CD4-positive, alpha-beta T cell treated with Interleukin-2 at 100 ng/mL for 4 hours (primary cell): ENCODE measurements at places on chromosomes 13 and 19.

DNA sequence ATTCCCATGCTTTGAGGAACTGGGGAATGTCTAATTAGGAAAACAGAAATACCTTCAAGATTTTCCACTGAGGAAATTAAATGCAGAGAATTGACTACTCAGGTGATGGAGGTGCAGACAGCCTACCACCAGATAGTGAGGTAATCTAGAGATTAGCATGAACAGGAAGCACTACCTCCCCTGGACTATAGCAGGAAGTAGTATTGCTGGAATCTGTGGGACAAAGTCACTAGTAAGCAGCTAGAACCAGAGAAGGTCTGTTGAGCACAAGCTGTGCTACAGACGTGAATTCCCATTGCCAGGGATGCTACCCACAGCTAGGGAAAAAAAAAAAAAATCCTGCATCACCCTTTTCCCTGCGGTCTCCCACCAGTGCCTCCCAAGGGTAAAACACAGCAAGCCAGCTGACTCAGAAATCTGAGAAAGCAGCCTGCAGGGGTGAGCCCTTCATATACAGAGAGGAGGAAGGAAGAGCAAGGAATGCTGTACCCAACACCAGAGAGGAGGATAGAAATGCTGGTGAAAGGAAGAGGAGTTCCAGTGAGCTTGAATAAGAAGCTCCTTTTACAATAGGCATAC, 10.2 kb downstream of the ENOX1 start:
- DNase-seq = no peak

DNA sequence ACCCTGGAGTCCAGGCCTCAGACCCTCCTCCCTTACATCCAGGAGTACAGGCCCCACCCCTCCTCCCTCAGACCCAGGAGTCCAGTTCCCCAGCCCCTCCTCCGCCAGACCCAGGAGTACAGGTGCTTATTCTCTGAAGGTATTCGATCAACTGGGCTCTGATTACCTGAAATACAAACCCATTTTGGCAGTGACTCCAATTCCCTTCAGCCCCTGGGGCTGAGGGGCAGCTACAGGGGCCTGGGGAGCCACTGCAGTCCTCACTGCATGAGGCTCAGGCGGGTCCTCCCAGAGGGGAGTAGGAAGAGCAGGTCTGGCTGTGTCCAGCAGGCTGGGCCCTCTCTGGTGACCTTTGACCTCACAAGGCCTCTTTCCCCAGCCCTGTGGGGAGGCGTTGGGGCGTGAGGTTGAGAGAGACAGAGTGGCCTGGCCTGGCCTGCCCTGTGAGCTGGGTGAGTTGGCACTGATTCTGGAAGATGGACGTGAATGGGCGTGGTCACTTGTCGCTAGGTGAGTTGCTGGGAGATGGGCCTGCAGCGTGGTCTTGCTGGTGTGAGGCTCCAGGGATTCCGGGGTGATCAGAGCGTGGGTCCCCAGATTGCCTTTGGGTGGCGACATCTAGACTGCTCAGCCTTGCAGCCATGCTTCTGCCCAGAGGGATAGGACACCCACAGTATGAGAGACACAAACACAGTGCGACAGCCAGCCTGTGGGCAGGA, 3.1 kb downstream of the BCAT2 start:
- DNase-seq = no peak

- DNase-seq = no peak
Measured at GRCh38 chr19:14495672-14496028, 277 bp downstream of the GIPC1 start.

DNA sequence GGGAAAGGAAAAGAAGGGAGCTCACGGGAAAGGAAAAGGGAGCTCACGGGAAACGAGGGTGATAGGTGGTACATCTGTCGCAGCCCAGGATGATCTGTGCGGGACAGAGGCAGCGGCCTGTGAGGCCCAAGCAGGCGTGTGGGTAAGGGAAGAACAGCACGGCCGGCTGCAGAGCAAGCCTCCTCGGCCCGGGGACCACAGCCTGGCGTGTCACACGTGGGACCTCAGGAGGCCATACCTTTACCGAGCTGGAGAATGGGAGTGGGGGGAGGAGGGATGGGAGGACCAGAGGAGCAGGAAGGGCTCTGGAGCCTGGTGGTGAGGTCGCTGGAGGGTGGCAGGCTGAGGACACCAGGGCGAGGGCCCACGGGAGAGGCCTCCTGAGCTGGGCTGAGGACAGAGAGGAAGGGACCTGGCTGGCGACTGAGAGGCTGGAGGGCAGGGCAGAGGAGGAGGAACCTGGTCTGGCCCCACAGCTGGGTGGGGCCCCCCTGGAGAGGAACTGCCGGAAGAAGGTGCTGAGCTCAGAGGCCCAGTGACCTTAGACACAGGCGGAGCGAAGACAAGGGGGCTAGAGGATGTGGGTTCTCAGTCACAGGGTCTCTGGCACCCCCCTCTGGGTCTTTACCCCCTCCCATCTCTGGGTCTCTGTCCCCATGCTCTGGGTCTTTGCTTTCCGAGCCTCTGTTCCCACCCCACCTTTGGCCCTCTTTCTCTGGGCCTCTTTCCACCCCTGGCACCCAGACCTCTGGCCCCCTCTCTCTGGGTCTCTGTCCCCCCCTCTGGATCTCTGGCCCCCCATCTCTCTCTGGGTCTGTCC, 2.9 kb upstream of the FTL start:
- peak; percentile 44 for DNase-seq

DNA sequence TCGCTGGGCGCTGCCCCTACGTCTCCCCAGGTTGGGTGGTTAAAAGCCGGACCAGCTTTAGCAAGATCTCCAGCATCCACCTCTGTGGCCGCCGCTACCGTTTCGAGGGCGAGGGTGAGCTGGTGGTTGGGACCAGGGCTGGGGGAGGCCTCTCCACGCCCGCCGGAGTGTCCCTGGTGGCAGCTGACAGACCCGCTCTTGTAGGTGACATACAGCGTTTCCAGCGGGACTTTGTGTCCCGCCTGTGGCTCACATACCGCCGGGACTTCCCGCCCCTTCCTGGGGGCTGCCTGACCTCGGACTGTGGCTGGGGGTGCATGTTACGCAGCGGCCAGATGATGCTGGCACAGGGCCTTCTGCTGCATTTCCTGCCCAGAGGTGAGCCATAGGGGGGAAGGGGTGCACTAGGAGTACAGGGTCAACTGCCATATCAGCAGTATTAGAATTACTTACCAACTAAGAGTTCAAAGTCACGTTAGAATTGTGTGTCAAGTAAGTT, 1.1 kb downstream of the ATG4D start:
- no peak for DNase-seq

DNA sequence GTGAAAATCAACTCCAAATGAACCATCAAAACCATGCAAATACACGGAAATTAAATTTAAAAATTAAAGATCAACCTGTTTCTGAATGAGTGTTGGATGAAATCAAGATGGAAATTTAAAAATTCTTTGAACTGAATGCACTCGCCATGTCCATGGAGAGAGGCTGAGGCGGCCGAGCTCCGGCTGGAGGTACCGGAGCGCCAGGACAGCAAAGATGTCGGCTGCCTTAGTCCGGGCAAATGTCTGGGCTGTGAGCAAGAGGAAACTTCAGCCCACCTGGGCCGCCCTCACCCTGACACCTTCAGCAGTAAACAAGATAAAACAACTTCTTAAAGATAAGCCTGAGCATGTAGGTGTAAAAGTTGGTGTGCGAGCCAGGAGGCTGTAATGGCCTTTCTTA, 5.3 kb upstream of the ZNF506 start:
- DNase-seq = no peak

DNA sequence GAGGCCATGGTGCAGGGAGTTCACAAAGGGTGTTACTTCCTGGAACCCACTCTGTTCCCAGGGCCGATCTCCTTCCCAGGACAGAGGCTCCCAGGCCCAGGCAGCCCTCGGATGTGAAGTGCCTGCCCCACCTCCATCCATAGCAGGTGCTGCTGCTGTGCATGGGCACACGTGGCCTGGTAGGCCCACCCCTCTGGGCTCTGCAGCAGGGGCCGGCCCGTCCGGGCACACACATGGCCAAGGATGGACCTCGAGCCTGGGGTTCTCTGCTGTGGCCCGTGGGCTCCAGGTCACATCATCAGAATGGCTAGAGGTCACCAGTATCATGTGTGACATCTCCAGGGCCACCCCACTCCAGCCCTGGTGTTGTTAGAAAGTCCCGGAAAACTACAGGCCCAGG, 71.8 kb downstream of the GADD45B start:
- DNase-seq = no peak

- peak; percentile 95 for DNase-seq
Measured at GRCh38 chr19:41308450-41309179, 1.4 kb upstream of the CCDC97 start.

GRCh38 chr19:58558623-58559274, 338 bp upstream of the UBE2M start:
- DNase-seq = peak; percentile 100

GRCh38 chr19:14440049-14440448, 6.9 kb downstream of the PKN1 start:
- peak; percentile 73 for DNase-seq

GRCh38 chr13:31096654-31097302, 64.9 kb downstream of the HSPH1 start:
- no peak for DNase-seq

DNA sequence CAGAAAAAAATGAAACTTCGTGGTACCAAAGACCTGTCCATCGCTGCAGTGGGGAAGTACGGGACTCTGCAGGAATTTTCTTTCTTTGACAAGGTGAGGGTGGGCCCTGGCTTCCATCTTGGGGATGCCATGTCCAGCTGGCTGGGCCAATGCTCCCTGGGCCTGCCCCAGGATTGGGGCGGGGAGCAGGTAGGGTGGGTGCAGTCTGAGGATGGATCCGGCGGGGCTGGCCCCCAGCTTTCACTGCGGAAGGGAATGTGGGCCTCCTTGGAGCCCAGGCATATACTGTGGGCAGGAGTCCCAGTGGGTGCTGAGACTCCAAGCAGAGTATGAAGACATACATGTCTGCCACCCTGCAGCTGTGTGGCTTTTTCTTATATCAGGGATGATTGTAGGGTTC, 23.9 kb downstream of the SIN3B start:
- no peak for DNase-seq

DNA sequence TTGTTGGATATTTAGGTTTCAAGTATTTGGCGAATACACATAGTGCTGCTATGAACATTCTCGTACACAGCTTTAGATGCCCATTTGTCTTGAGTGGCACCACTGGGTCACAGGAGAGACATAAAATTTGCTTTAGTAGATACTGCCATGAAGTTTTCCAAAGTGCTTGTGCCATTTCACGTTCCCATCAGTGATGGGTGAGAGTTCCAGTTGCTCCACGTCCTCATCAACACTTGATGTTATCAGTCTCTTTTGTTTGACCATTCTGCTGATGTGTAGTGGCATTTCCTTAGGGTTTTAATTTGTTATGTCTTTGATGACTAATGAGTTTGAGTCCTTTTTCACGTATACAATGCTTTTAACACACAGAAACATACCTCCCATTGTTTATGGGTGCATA, 11.0 kb downstream of the ZSWIM9 start:
- no peak for DNase-seq

DNA sequence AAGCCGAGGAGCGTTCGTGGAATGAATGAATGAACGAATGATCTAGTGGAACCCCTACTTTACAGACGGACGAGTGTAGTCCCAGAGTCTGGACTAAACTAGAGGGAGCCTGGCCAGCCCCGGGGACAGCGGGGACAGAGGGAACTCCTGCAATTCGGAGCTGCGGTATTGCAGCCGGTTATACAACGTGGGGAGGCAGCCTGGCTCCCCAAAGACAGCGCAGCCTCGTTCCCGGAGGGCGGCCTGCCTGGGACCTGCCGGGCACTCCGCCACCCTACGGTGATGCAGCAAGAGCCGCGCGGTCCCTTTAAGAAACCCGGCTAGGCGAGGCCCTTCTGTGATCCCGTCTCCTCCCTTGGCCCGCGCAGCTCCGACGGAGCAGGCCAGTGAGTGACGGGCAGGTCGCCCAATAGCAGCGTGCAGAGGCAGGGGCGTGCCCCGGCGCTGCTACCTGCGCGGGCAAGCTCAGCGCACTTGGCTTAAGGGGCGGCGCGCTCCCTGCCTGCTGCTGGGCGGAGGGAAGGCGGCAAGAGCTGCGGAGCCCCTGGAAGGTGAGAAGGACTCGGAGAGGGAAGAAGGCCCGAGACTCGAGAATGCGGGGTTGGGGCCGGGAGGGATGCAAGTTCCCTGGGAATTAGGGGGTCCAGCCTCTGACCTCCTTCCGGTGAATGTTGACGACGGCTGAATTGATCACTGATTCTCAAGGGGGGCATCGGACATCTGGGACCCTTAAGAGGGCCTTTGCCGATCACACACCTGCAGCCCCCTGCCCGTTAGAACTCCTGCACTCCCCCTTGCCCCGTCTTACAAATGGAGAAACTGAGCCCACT, at the start of gene ABCA7:
TSS of gene ABCA7 (plus strand) at position 462 of the 830 bp plus-strand sequence. CDS start 1,255 bp downstream, outside the sequence.
- DNase-seq = peak; percentile 100

GRCh38 chr13:34265046-34265679, 447.2 kb downstream of the RFC3 start:
- no peak for DNase-seq

DNA sequence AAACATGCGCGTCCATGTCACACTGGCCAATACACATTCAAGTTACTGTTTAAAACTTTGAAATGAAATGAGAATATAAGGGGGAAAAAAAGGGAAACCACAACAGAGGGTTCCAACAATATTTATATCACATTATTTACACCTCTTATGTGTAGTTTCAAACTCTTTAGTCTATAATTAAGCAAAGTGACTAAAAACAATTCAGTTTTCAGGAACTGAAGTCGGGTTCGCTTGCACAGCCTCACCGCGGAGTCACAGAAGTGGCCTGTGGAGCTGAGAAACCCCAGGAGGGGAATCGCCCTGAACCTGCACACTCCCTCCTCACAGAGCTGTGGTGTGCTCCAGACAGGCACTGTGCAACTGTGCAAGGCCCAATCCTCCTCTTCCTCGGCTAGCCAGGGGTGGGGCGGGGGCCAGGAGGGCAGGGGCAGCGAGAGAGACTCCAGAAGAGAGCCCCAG, 75.9 kb downstream of the STK24 start:
- DNase-seq = no peak

GRCh38 chr19:677201-677600, 1.0 kb downstream of the FSTL3 start:
- no peak for DNase-seq

- DNase-seq = no peak
Measured at GRCh38 chr19:17616961-17617806, 61.7 kb downstream of the COLGALT1 start.

- no peak for DNase-seq
Measured at GRCh38 chr13:101218484-101218883, 197.8 kb downstream of the NALCN start.
